ENCODE measurements at places on chromosomes 11 and 22. TPM values are rescaled to one million over a fixed set of nuclear protein-coding genes. Genes with fewer than 3 reads are reported as not detected.

The CYB5R2 gene
- 0.33 TPM for total RNA-seq

The TYMP gene
- total RNA-seq, result 126 TPM

The CATSPER1 gene
- not detected for total RNA-seq

The C11orf21 gene
- total RNA-seq, result 81.0 TPM

The PAX6 gene
- not detected for total RNA-seq

The MS4A3 gene
- total RNA-seq, result not detected

The SCO2 gene
- total RNA-seq, result 10.5 TPM

The UBQLN3 gene
- not detected for total RNA-seq

The CELSR1 gene
- 0.20 TPM for total RNA-seq

The TMEM132A gene
- total RNA-seq, result 0.47 TPM

The MS4A12 gene
- total RNA-seq, result not detected

The CHKA gene
- total RNA-seq, result 4.5 TPM

The NPAS4 gene
- total RNA-seq, result 0.27 TPM

The LMO2 gene
- not detected for total RNA-seq

The LUZP2 gene
- not detected for total RNA-seq

The OAF gene
- 3.4 TPM for total RNA-seq
